CD4-positive, alpha-beta T cell treated with Interleukin-2 at 100 ng/mL for 4 hours (primary cell): ENCODE measurements at places on chromosomes 4 and X.

- DNase-seq, result no peak
These were observed 20.8 kb downstream of the MBNL3 start for GRCh38 chrX:132467989-132468388.

- DNase-seq, result no peak
These were observed 1.6 kb downstream of the RPL9 start for GRCh38 chr4:39456946-39457763.

DNA sequence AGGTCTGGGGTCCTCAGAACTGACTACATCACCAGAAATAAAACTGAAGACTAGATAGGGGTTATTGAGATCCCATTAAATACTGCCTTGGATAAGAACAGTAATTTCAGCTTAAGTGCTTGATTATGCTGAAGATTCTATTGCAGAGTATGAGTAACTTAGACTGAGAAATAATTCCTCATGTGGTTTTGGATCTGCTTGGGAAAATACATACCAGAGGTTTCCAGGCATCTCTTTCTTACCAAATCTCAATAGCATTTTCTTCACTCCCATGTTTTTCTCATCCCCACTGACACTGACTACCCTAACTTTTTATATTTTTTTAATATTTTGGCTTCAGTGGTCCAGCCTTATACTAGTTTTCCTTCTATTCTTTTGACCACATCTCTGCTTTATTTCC, 92.0 kb upstream of the TEX13D start:
- no peak for DNase-seq

GRCh38 chr4:75715105-75715799, 9.1 kb upstream of the USO1 start:
- no peak for DNase-seq

- DNase-seq, result no peak
These were observed 29.3 kb upstream of the CT47A1 start for GRCh38 chrX:121014826-121015225.

DNA sequence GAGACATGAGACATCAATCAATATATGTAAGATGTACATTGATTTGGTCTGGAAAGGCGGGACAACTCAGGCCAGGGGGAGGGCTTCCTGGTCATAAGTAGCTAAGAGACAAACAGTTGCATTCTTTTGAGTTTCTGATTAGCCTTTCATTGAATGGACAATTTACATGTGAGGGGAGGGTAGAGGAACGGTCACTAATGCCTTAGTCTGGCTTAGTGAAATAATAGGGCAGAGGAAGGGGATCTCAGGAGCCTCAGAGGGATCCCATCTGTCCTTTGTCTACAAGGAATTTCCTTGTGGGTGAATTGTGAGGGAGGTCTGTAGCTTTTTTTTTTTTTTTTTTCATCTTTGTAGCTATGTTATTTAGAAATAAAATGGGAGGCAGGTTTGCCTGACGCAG, 88.3 kb downstream of the GK start:
- DNase-seq, result no peak

DNA sequence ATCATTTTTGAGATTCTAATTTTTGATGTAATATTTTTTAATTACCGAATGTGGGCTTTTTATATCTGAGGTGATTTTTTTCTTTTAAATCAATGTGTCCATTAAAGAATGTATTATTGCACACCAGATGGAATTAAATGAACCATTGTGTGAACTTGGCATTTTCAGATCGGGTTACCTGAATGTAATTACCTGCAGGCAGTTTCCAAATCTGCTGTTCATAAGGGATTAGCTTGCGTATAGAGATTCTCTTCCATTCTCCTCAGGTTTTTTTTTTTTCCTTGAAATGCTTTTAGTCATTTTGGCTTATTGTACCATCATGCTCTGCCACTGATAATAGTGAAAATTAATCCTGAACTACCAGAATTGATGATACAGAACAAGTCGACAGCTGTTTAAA, 511.5 kb upstream of the ATOH1 start:
- no peak for DNase-seq
